ENCODE measurements at places on chromosomes 7 and 10.

- H3K36me3 ChIP-seq = no peaks in the 10 kb centered on the region
- DNase-seq = no peak
- peaks cover 6% of the 10 kb centered on the region for H3K4me1 ChIP-seq
- no peak overlapping the region for H3K27ac ChIP-seq
Measured at GRCh38 chr7:55501611-55502010, 70.7 kb downstream of the VOPP1 start.

GRCh38 chr10:290026-290725 is 154.9 kb downstream of the ZMYND11 start:
- peaks cover 4% of the 10 kb centered on the region for H3K4me1 ChIP-seq
- DNase-seq = peak; percentile 31
- no peaks in the 10 kb centered on the region for H3K27me3 ChIP-seq
- H3K4me3 ChIP-seq = no peak overlapping the region
- H3K36me3 ChIP-seq = no peaks in the 10 kb centered on the region

GRCh38 chr7:111836592-111836991 is 274.3 kb upstream of the IMMP2L start:
- H3K36me3 ChIP-seq = no peaks in the 10 kb centered on the region
- no peak overlapping the region for H3K27ac ChIP-seq
- no peak overlapping the region for H3K4me3 ChIP-seq
- no peak for DNase-seq
- no peaks in the 10 kb centered on the region for H3K27me3 ChIP-seq
- peaks cover 5% of the 10 kb centered on the region for H3K4me1 ChIP-seq

- H3K36me3 ChIP-seq = no peaks in the 10 kb centered on the region
- no peak overlapping the region for H3K27ac ChIP-seq
- no peak overlapping the region for H3K4me3 ChIP-seq
- DNase-seq = no peak
Measured at GRCh38 chr10:43204042-43204942, 62.6 kb downstream of the RASGEF1A start.

DNA sequence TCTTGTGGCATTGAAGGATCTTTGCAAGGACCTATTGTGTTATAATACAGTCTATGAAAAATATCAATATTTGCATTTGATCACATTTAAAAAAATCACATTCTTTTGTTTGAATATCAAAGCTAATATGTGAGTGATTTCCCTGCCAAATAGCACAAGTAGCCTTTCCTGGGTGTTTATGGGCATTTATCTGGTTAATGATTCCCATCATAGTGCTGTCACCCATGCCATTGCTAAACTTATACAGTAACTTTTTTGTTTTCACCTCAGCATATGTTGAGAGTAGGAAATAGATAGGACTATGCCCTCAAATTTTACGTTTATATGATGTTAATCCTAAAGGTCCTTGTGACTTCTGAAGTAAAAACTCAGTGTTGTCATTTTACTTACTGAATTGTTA is 136.9 kb downstream of the CFTR start:
- no peaks in the 10 kb centered on the region for H3K27me3 ChIP-seq
- DNase-seq = no peak
- no peaks in the 10 kb centered on the region for H3K36me3 ChIP-seq
- no peak overlapping the region for H3K4me3 ChIP-seq
- no peak overlapping the region for H3K27ac ChIP-seq

GRCh38 chr10:24209946-24210491 is 1.1 kb downstream of the KIAA1217 start:
- peak; percentile 85 for DNase-seq
- H3K27ac ChIP-seq = no peak overlapping the region
- H3K4me1 ChIP-seq = no peaks in the 10 kb centered on the region
- no peaks in the 10 kb centered on the region for H3K36me3 ChIP-seq

DNA sequence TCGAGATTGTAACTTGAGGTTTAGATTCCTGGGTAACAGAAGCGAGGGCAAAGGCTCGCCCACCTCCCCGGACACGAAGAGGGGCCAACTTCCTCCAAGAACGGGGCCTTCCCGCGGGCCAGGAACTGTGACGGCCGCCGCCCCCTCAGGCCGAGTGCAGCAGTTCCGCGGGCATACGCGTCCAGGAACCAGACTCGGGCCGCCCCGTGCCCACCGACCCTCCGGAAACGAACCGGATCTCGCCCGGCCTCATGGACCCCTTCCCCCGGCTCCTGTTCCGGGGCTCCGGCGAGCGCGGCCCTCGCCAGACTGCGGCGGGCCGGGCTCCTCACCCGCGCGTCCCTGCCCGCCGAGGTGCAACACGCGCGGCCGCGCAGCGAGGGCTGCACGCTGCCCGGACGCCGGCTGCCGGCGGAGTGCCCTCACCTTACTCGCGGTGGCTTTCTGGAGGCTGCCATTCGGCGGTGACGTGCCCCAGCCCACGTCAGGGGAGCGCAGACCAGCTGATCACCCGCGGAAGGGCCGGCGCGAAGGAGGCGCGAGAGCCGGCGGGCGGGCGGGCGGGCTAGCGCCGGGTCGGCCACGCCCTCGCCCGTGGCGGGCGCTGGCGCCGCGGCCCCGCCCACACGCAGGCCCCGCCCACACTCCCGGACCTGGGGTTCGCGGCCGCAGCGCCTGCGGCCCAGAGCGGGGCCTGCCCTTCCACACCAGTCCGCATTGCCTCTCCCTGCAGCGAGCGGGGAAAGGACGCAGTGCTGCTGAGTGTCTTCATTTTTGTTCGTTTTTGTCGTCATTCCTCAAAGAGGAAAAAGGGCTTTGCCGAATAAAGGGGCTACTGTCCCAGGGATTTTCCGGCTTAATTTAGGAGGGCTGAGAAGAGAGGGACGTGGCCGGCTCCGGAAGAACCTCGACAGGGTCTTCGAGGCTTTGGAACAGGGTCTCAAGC is at the start of gene XPNPEP1:
Gene XPNPEP1, minus strand, starts transcription at position 536 of the 946 bp plus-strand sequence. Its CDS starts 78 bp downstream, at position 458.
- H3K4me1 ChIP-seq = peaks cover 9% of the 10 kb centered on the region
- peak within 1 kb of the TSS; percentile 92 for H3K27ac ChIP-seq
- H3K27me3 ChIP-seq = no peaks in the 10 kb centered on the region
- DNase-seq = peak; percentile 86
- H3K36me3 ChIP-seq = no peaks in the 10 kb centered on the region

DNA sequence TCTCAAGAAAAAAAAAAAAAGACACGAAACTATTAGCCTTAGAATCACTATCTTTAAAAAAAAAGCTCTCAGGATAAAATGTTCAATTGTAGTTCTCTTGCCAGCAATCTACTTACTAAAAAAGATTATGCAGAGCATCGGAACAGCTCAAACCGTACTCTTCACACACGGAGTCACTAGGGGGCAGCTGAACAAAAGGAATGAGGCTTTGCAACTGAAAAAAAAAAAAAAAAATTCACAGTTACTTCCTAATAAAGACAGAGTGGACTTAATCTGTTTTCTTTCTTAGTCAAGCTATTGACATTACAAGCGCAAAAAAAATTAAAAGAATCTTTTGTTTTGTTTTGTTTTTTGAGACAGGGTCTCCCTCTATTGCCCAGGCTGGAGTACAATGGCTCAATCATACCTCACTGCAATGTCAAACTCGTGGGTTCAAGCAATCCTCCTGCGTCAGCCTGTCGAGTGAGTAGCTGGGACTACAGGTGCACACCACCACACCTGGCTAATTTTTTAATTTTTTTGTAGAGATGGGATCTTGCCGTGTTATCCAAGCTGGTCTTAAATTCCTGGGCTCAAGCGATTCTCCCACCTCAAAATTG is 11.5 kb downstream of the PMS2 start:
- no peaks in the 10 kb centered on the region for H3K27me3 ChIP-seq
- no peaks in the 10 kb centered on the region for H3K36me3 ChIP-seq
- no peak overlapping the region for H3K27ac ChIP-seq
- no peak overlapping the region for H3K4me3 ChIP-seq
- DNase-seq = peak; percentile 77

- no peak for DNase-seq
- no peaks in the 10 kb centered on the region for H3K4me1 ChIP-seq
- no peak overlapping the region for H3K27ac ChIP-seq
- no peaks in the 10 kb centered on the region for H3K36me3 ChIP-seq
- H3K4me3 ChIP-seq = no peak overlapping the region
Measured at GRCh38 chr7:64873517-64873916, 29.6 kb upstream of the ZNF273 start.

- DNase-seq = no peak
- H3K27ac ChIP-seq = no peak overlapping the region
- no peak overlapping the region for H3K4me3 ChIP-seq
- peaks cover 2% of the 10 kb centered on the region for H3K4me1 ChIP-seq
- H3K36me3 ChIP-seq = peaks cover 31% of the 10 kb centered on the region
Measured at GRCh38 chr7:149007146-149007545, 21.2 kb downstream of the PDIA4 start.

DNA sequence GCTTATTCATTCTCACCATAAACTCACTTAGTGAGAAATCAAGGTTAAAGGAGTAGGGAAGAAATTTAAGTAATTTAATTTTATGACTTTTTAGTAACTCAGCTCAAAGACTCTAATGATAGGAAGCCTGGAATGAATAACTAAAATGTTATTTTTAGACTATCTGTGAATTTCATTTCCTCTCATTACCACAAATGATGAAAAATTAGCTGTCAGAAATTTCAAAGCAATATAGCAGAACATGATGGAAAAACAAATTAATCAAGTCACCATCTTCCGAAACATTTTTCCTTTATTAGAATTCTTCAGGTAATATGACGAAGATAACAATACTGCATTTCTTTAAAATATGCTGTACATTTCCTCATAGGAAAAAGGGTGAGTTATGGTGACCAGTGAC is 2.7 kb upstream of the ITGB8 start:
- no peaks in the 10 kb centered on the region for H3K27me3 ChIP-seq
- H3K36me3 ChIP-seq = no peaks in the 10 kb centered on the region
- H3K27ac ChIP-seq = no peak overlapping the region

GRCh38 chr10:47109906-47110305 is 190.1 kb upstream of the GDF10 start:
- H3K27ac ChIP-seq = no peak overlapping the region
- DNase-seq = no peak
- no peaks in the 10 kb centered on the region for H3K4me1 ChIP-seq
- no peak overlapping the region for H3K4me3 ChIP-seq
- no peaks in the 10 kb centered on the region for H3K36me3 ChIP-seq

Data from fibroblast of lung (primary cell).